ENCODE measurements at places on chromosomes 1 and 21. TPM values are rescaled to one million over a fixed set of nuclear protein-coding genes. Genes with fewer than 3 reads are reported as not detected.

The TMEM269 gene
- total RNA-seq, result 0.08 TPM

The TNFRSF8 gene
- total RNA-seq, result not detected

The ALX3 gene
- not detected for total RNA-seq

The CLIC6 gene
- not detected for total RNA-seq

The TNFAIP8L2 gene
- not detected for total RNA-seq

The PACC1 gene
- total RNA-seq, result 18.1 TPM
